ENCODE measurements at places on chromosomes 6 and 20.

- no peak for DNase-seq
Observed at GRCh38 chr6:91464201-91464600, 877.3 kb upstream of the MAP3K7 start.

GRCh38 chr6:30093951-30094661 is 18.5 kb upstream of the RNF39 start:
- no peak for DNase-seq

- no peak for DNase-seq
Observed at GRCh38 chr6:143575901-143576426, 64.4 kb upstream of the FUCA2 start.

- DNase-seq, result no peak
Observed at GRCh38 chr6:117195728-117196127, 69.6 kb upstream of the VGLL2 start.

GRCh38 chr6:124868481-124868880 is 93.8 kb upstream of the RNF217 start:
- DNase-seq, result no peak

DNA sequence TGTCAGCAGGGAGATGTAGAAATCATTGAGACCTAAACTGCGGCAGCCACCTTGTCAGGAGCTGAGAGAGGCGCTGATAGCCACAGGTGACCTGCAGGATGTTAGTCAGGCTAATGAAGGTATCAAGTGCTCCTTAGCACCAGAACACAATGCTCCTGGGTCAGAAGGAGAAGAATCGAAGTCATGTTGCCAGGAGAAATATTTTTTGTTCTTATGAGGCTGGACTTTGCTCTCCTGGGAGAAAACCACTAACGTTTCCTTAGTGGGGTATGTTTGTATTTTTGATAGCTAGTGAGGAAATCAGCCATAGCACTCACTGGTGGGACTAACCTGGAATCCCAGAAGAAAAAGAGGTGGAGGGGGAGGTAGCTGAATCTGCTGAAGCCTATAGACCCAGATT is 120.9 kb upstream of the LRFN2 start:
- DNase-seq, result no peak

- no peak for DNase-seq
Observed at GRCh38 chr6:26554697-26555504, 16.7 kb downstream of the HMGN4 start.

DNA sequence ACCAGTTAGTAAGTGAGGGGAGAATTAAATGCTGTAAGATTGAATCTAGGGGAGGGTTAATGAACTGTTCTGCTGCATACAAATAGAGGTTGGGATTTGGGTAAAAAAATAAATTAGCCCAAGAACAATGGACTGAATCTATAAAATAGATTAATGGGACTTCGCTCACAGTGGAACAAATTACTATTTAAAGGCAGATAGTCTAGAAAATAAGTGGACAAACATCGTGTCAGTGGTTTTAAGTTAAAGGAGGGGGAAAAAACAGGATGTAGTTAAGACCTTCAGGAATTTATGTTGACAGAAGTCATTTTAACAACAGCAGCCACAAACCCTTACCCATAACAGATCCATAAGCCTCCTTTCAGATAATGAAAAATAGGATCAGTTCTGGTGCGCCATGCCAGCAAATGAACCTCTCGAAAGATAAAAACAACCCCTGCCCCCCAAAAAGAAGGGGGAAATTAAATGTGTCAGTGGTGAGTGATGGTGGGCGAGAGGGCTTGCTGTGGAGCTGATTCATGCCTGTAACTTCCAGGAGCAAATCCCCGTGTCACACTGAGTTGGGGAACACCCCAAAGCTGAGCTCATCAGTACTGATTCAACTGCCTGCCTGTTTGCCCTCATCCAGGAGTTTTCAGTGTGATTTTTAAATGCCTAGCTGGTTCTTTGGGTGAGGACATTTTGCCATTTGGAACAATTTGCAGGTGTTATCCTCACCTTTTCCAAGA is 86.8 kb downstream of the PPP1R14C start:
- DNase-seq, result no peak

Data from NCI-H1105 (cell line).